Right hindlimb (tissue), 1 donor: ENCODE measurements at places on chromosomes 12 and 14.

- DNase-seq = no peak
Measured at GRCh38 chr14:29603696-29604095, 324.0 kb downstream of the PRKD1 start.

GRCh38 chr14:56874375-56874774, 64.1 kb upstream of the OTX2 start:
- DNase-seq = no peak

DNA sequence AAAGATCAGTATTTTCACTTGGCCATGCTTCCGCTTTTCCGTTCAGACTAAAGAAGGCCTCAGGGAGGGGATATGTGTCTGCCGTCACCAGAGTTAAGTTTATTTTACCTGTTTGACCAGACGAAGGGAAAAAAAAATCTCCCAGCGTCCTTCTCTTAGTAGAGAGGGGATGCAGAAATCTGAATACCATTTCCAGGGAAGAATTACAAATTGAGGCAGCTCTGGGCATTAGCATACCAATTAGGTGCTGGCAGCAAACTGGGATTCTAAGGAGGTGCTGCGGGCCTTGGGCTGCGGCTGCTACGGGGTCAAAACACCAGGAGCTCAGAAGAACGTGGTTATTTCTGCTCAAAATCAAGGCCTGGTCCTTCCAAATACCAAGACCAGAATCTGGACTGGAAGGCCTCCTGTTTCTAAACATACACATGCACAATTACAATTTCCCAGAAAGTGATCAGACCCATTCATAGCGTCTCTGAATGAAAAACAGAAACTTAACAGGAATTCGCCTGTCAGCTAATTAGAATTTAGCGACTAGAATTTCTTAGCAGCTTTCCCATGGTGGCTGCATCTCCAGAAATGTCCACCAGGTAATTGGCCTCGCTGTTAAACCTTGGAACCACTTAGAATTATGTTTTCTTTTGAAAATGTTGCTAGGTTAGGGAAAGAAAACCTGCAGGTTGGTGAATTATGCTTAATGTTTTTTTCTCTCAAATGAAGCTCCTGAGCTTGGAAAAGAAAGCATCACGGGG, 617.0 kb downstream of the VRK1 start:
- no peak for DNase-seq

DNA sequence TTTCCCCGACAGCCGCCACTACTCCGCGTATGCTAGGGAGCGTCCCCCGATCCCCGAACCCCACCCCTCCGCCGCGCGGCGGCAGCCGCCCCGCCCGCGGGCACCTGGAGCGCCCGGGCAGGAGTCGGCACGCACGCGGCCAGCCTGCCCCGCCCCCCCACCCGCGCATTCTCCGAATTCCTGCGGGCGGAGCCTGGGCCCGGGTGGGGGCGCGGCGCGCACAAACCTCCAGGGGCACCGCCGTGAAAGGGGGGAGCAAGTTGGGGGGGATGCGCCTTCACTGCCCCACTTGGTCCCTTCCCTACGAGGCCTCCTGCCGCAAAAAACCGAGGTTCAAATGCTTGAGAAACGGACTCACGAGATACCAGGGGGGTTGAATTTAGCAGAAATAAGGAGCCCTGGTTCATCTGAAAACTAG, 1.7 kb downstream of the AJUBA start:
- peak; percentile 75 for DNase-seq

GRCh38 chr12:49580572-49581535, 12.9 kb upstream of the MCRS1 start:
- DNase-seq = peak; percentile 79

- DNase-seq = peak; percentile 34
Measured at GRCh38 chr12:132827763-132828703, 636 bp downstream of the GOLGA3 start.

DNA sequence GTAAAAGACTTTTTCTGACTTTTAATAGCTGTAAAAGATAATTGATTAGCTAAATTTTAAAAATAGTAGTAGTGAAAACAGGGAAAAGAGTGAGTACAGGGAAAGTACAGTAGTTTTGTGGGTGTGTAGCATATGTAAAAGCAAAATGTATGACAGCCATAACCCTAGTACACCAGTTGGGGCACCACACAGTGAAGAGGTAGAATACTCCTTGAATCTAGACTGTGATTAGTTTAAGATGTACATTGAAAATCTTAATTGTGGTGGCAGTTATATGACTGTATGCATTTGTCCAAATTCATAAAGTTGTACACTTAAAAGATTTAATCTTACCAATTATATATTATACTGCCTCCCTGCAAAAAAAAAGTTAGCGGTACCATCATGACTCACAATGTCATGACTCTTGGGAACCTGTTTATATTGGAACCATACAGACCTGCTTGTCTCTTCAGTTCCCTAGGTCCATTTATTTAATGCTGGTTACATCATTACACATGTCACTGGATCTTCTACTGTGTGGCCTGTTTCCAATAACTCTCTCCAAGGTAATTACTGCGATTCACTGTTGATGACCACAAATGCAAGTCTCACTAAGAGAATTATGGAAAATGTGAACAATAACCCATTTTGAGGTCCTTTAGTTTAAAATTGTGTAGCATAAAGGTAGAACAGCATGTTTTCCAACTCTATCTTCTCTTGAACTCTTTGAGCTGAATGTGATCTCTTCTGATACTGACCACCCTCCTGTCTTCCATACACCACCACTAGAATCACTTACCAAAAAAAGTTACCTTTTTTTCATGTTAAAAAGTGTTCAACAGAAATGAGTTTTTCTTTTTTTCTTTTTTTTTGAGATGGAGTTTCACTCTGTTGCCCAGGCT, 264.2 kb upstream of the AMIGO2 start:
- no peak for DNase-seq

GRCh38 chr14:74144789-74145188, 60.0 kb downstream of the LIN52 start:
- DNase-seq = no peak

DNA sequence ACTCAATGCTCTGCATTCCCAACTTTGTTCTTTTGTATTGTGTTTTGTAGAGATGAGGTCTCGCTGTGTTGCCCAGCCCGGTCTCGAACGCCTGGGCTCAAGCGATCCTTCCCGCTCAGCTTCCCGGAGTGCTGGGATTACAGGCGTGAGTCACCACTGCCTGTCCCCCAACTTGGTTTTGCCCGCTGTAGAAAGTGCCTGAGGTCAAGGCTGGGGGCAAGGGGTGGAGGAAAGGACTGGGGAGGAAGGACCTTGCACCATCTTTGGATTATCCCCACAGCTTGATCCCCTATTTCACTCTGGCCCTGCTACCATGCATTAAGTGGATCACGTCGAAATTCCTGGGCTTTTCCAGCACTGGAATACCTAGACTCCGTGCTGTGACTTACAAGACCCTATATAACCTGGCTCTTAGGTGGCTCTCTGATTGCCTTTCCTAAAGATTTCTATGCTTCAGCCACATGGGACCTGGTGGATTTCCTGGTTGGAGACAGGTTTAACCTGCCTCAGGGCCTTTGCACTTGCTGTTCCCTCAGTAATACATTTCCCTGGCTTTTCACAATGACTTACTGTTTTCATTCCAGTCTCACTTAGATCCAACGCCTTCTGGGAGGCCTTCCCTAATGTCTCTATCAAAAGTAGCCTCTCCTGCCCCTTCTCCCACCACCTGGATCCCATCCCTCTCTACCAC, 608 bp upstream of the PIANP start:
- DNase-seq = no peak

GRCh38 chr12:96237035-96237434, 42.9 kb downstream of the ELK3 start:
- no peak for DNase-seq

GRCh38 chr12:18281941-18282340, 20.6 kb downstream of the PIK3C2G start:
- DNase-seq = no peak

DNA sequence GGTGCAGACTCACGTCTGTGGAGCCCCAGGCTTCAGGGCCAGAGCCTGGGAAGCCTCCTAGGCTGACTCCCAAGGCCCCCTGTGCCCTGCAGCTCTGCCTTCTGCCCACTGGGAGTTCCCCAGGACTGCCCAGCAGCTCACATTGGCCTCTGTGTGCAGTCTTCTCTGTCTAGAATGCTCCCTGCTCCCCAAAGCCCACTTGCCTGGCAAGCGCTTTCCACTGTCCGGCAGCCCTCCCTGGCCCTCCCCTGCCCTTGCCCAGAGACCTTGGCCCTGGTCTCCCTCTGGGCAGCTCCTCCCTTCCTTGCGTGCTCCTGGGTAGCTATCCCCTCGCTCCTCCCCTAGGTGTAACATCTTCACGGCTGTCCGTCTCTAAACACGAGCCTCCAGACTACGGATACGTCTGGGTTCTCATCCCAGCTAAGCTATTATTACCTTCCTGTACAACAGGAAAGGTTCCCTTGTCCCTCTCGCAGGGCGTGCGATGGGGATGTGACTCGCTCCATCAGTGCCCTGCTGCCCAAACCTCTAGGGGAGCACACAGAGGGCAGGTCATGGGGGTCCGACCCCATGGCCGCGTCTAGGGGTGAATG, 325.5 kb upstream of the RTL1 start:
- DNase-seq = peak; percentile 10

GRCh38 chr14:29462772-29463171, 464.9 kb downstream of the PRKD1 start:
- DNase-seq = no peak

DNA sequence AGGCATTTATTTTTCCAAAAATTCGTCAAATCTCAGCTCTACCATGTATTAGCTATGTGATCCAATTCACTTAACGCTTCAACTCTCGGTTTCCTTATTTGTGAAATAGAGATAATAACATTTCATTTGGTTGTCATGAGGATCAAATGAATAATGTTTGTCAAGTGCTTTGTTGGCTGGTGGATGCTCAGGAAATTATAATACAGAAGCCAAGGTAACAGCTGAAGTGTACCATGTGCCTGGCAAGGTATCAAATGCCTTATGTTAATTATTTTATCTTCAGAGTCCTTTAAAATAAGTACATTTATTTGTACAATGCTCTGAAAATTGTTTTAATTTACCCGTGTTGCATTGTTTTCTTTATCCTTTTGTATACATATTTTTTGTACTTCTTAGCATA, 6.1 kb upstream of the PRKCH start:
- DNase-seq = no peak

DNA sequence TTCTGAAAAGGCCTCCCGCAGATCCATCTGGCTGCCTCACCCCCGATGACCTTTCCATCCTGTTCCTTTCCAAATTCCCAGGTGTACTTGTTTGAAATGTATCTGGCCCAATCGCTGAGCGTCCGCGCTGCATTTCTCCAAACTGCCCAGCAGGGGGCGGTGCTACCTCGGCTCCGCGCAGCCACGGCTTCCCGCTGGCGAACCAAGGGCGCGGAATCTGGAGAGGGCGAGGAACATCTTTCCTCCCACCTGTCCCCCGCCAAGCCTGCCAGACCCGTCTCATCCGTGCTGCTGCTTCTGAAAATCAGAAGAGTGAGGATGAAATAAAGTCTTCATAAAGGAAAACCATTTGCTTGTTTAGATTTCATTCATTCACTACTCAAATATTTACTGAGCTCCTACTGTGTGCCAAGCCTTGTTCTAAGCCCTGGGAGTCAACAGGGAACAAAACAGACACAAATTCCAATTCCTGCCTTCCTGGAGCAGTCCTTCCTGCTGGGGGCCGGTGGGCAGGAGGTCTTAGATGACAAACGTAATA, 16.8 kb upstream of the MYL2 start:
- peak; percentile 64 for DNase-seq

- DNase-seq = peak; percentile 6
Measured at GRCh38 chr14:101251812-101252442, 309.4 kb upstream of the DIO3 start.
